ENCODE measurements at places on chromosomes 12 and 14.

DNA sequence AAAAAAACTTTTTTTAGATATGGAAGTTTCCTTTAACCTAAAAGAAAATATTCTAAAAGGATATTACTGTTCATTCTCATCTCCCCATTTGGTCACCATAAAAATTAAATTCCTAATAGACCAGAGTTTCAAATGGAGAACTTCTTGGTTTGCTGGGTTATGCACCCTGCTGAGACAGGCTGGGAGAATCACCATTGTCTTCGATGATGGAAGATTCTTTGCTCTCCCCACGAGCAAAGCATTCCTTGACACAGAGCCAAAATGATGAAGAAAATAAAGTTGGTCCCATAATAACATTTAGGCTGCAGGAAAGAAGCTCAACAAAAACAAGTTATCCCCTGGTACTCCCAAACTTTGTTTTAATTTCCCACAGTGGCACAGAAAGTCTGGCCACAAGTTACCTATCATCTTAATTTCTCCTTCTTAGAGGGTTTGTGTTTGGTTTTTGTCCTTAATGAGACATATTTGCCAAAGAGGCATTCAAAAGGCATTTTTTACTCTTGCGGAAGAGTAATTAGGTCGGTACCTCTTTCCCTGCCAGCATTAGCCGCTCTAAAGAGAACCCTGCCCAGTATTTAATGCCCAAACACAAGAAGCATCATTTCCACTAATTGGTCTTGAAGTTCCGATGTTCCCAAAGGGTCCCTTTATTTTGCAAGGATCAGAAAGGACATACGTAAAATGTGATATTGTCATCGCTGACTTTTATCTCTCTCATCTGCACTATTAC lies 4.8 kb downstream of the DIO2 start:
- DNase-seq: no peak

DNA sequence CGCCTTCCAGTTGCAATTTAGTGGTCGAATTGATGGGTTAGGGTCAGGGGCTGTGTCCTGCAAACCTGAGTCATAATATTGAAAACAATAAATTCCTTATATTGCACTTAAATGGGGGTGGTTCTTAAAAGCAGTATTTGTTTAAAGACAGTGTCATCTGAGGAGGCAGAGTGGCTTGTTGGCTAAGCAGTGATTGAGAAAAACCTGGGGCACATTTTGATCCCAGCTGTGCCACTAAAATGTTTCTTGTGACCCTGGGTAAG lies 48.4 kb downstream of the FBXW8 start:
- no peak for DNase-seq

DNA sequence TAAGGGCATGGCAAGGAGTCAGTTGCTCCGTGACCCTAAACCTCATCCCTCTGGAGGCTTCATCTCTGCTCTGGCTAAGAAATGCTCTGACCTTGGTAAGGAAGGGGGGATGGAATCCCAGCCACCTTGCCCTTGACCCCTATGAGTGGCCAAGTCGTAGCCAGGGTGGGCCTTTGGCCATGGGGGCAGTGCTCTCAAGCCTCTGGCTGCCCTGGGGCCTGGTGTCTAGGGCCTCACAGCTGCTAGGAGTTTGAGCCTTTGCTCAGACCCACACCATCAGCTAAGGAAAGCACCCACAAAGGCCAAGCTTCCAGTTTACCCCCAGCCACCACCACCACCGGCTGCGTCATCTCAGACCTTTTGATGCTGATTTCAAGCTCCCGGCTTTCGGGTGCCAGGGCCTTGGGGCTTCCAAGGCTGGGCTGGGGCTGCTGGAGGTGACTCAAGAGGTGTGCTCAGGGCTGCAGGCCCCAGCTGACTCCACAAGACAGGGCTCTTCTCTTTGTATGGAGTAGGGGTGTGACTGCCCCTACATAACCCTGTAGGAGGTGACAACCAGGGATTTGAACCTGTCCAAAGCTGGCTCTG lies 3.7 kb downstream of the ASB2 start:
- DNase-seq: no peak

- no peak for DNase-seq
Observed at GRCh38 chr12:13941258-13942249, 39.8 kb downstream of the GRIN2B start.

GRCh38 chr14:106564058-106564643 lies 1037.8 kb downstream of the TMEM121 start:
- DNase-seq: peak; percentile 48
